ENCODE measurements at places on chromosomes 6 and 20.

GRCh38 chr6:4675121-4675520 is 101.1 kb upstream of the CDYL start:
- DNase-seq = no peak

DNA sequence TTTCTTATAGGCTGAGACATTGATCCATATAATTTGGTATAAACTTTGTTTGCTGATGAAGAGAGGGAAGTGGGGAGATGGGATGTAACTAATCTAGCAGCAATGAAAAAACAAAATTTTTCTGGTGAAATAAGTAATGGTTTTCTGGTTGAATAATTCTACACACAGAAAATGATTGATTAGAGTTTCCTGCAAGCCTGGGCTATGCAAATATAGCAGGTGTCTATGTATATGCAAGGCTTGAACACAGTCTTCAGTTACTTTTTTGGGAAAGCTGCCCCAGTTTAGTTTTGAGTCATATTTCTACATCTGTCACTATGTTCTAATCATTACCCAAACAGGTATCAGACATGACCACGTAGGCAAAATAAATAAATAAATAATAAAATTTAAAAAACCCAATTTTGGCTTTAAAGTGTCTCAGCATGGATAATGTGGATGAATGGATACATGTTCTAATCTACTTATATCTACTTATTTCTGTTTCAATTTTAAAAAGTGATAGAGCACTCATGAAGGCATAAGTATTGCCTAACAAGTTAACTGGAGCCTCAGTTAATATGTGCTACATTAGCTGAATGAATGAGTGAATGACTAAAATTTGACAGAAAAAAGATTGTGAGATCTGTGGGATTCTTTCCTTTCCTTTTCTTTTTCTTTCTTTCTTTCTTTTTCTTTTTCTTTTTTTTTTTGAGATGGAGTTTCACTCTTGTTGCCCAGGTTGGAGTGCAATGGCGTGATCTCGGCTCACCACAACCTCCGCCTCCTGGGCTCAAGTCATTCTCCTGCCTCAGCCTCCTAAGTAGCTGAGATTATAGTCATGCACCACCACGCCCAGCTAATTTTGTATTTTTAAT is 37.2 kb upstream of the TFB1M start:
- no peak for DNase-seq

- no peak for DNase-seq
Measured at GRCh38 chr6:27830212-27830599, 82.0 kb downstream of the OR2B2 start.

DNA sequence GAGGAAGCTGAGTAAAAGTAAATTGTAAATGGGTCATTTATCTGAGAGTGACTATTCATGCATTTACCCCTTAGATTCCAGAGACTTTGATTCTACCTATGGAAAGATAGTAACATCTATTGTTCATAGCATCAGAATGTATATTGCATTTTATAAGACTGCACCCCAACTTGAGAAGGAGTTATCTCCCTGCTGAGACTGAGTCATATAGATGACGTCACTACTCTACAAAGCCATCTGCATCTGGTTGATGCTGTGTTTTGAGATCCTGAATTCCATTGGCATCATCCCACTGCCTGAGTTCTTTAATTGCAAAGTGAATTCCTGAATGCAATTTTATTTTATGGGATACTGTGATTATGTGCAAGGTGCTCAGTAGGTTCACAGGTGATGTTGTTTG is 444.0 kb upstream of the SLC35B3 start:
- DNase-seq = no peak

GRCh38 chr6:163716690-163717089 is 302.2 kb downstream of the QKI start:
- no peak for DNase-seq

DNA sequence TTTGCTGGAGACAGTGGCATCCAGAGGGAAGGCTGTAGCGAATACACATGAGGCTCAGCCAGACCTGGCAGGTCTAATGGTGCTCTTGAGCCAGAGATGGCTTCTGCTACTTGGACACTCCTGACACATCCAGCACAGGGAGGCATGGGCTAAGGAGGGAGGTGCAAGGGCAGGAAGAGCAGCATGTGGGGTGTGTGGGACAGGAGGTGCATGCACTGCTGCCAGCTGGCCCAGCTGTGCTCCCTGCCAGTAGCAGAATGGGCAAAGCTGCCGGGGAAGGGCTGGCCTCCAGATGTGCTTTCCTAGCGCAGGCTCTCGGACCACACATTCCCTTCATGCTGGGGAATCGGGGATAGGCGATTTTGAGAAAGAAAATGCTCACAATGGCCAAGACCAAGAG is 309.2 kb downstream of the CDC5L start:
- DNase-seq = no peak

- no peak for DNase-seq
Measured at GRCh38 chr6:155040154-155040553, 45.0 kb downstream of the TIAM2 start.

- DNase-seq = no peak
Measured at GRCh38 chr20:46710153-46710913, 884 bp downstream of the SLC2A10 start.

DNA sequence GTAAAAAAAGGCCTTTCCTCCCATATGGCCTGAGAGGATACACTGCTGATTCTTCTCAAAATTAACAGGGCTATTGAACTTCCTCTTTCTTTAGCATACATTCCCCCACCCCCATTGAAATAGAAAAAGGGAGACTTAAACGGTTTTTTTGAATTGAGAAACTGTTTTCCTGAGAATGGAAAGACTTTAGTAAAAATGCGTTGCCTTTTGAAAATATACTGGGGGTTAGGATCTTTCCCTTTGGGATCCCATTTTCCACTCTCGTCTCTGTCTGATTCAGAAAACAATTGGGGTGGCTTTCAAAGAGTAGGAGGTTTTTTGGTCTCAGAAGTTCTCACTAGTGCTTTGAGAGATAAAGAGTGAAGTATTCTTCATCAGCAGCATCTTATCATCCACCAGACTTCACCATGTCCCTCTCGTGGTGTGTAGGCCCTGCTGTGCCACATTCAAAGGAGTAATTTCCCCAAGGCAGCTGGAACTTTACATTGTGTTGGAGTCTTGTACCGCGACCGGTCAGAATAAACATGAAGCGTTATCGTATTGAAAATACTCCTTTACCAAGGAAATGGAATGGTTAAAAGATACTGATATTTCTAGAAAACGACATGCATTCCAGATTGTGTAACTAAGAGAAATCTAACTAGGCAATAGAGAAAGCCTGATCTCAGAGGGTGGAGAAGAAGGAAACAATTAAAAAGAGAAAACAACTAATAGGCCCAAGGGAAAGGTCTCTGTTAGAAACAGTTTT is 10.6 kb downstream of the MYB start:
- DNase-seq = no peak

DNA sequence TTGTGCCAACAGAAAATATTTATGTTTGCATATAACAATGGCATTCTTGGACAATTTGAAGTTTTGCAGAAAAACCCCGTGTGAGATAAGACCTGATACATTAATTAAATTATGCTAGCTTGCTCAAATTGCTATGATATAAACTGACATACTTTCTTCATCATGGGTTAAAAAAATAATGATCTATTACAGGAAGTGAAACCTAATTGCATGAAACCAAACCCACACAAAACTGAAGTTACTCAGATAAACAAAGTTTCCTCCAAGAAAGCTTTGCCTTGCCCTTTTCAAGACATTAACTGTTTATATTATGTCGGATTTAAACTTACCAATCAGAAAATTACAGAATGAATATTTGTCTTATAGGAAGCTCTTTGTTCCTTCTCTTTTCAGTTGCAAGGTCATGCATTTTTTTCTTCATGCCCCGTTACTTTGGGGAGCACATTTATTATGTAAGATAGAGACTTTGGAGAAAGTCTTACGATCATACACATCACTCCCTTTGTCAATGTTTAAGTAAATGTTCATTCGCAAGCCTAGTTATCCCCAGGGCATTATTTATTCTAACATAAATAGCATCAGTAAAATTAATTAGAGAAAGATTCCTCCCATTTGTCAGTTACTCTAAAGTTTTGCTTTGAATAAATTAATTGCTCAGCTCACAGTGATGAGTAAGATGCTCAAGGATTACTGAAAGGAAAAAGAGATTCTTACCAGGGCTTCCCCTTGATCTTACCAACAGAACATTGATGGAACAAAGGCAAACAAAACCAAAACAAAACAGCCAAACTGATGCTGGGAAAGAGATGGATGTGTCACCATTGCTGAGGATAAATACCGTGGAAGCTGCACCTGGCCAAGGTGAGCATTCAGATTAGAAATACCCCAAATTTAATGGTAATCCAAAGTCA is 14.8 kb upstream of the TMEM244 start:
- DNase-seq = no peak

DNA sequence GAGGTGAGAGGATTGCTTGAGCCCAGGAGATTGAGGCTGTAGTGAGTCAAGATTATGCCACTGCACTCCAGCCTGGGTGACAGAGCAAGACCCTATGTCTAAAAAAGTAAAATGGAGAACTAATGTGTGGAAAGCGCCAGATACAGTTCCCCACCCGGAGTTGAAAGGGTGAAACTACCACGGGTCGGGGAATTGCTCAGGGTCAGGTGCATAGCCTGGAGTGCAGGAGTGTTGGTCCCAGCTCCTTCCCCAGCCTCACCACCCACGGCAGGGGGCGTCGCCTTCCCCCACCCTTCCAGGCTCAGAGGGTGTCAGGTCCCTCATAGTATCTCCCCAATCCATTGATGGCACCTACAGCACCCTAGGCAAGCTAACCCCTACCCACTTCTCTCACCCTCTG is 26.1 kb downstream of the C20orf203 start:
- DNase-seq = no peak

- DNase-seq = no peak
Measured at GRCh38 chr6:105568142-105568541, 165.3 kb upstream of the PREP start.

DNA sequence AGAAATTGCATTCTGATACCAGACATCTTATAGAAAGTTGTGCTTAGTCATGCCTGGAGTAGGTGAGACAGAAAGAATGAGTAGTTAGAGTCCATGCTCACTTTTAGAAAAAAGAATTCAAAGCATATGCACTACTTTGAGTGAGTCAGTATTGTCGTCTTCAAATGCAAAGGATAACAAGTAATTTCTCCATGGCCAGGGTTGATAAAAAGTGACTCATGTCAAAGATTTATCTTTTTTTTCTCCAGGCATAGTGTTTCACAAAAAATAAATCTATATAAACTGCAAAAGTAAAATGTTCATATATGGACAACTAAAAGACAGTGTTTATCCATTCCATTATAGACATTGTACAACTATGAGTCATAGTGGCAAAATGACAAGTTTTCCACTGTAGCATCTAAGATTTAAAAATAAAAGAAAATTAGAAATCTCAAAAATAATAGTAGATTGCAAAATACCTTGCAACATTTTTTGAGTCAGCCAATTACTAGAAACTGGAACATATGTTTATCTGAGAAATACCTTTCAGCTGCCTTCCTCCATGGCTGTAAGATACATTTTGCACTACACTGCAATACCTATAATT is 329.6 kb downstream of the GRIK2 start:
- DNase-seq = no peak

All from smooth muscle cell of the brain vasculature (primary cell).